Coronary artery (tissue), 2 donors: ENCODE measurements at places on chromosomes 4 and X.

- DNase-seq: no peak
Observed at GRCh38 chr4:106344647-106344970, 24.0 kb downstream of the GIMD1 start.

DNA sequence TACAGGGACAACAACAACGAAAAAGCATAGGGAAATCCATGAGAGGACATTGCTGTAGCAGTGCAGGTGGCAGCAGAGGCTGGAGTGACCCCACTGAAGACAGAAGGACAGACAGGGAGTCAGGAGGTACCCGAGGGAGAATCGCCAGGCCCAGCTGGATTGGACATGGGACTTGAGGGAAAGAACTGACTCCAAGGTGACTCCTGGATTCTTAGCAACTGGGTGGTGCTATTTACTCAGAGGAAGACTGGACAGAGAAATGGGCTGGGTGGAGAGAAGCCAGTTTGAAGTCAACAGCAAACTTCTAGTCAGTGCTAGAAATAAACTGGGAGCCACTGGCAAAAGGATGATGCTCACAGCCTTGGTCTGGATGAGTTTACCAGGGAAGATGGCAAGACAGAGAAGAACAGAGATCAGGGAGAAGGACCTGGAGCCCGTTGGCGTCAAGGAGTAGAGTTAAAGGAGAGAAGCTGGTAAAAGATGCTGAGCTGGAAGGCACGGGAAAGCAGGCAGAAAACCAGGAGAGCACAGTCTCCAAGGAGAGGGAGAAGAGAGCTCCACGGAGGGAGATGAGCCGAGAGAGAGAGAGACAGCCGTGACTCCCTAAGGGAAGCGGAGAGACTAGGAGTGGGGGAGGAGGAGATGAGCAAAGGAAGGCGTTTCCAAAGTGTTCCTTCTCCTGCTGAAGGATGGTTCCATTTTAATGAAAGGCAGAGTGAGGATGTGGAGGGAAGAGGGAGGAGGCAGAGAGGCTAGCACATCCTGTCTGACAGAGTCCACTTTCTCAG lies 119.4 kb downstream of the AFAP1 start:
- no peak for DNase-seq

GRCh38 chrX:38220415-38221390 lies at the start of gene SRPX:
SRPX (minus strand) TSS chrX:38220871; CDS start chrX:38220792, 79 bp downstream.
- no peak for DNase-seq

- no peak for DNase-seq
Observed at GRCh38 chrX:102784550-102784949, 64.0 kb downstream of the GPRASP3 start.

DNA sequence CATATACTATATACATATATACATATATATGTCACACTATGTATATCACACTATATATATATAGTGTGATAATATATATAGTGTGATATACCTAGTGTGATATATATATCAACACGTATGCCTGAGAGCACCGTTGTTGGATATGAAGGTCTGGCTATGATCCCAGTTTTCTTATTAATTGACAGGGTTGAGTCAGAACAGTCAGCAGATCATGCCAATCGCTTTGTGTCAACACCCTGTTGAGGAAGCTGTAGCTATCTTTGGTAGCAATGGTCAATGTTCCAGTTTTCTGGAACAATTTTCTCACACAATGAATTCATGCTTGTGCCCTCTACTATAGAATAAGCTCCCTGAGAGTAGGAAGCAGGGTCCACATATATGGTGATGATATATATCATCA lies 496.0 kb upstream of the AGA start:
- no peak for DNase-seq

GRCh38 chr4:4356106-4357041 lies 30.5 kb upstream of the NSG1 start:
- no peak for DNase-seq

GRCh38 chr4:61555789-61556188 lies 355.7 kb downstream of the ADGRL3 start:
- DNase-seq: no peak

DNA sequence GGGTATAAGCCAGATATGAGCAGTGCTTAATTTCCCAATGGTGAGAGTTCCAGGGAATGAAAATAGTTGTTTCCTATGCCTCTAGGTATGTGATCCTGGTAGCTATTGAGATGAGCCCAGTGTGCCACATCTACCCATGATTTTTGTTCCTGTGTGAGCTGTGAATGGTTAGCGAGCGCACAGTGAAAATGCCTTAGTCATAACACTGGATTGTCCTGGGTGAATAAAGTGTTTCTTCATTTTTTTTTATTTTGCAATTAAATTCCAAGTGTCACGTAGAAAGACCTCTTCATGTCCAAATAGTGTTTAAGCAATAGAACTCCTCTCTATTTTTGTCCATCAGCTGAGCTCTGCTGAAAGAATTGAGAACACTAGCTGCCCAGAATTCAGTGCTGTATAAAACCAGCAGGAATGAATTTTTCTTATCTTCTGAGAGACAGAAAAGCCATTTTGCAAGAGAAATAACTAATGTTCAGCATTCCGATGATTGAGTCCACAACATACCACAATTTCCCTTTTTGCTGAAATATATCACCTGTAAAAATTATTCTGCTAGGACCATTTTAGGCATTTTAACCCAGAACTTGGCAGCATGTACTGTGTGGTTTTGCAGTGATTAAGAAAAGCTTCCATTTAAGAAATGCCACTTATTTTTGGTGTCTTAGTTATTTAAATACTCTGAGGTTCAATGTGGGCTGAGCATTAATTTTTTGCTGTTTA lies 5.6 kb downstream of the MAOA start:
- no peak for DNase-seq

DNA sequence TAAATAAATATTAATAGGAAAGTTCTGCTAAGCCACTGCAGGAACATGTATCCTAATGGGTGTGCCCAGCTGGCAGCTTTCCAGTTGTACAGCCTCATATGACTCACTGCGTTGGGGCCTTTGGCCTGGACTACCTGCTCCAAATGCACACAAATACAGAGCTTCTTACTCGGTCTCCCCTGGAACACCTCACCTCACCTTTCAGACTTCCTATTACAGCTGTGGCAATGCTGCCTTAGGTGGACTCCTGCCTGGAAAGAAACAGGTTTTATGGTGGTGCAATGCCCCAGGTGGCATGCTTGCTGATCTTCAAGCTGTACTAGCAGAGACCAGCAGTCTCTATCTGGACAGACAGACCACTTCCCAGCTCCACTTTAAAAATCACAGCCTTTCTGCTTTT lies 85.7 kb upstream of the EXOC1L start:
- no peak for DNase-seq

- no peak for DNase-seq
Observed at GRCh38 chr4:108359130-108359985, 190.6 kb upstream of the LEF1 start.

DNA sequence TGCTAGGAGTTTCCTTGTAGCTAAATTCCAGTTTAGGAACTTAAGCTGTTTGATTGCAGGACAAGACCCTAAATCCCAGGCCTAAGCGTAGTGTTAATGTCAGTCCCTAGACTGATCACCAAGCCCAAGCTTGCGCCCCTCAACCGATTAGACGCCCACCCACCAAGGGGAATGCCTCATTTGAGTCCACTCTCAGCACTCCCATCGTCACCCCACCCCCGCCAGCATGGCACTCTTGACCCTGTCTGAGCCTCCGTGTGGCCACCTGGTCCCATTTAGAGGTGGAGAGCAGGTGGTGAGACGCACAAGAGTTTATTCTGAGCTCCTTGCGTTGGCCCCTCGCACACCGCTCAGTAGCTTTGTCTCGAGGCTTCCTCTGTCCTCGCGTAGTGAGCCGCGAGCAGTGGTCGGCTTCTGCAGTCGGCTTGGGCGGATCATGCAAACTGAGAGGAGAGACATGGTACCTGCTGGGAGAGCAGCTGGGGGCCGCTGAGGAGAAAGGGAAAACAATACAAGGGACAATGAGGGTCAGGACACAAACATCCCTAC lies 48.5 kb upstream of the ZNF157 start:
- DNase-seq: no peak

GRCh38 chrX:21974011-21974385 lies 33.5 kb downstream of the SMS start:
- DNase-seq: no peak

GRCh38 chr4:17296921-17297890 lies 214.7 kb downstream of the QDPR start:
- DNase-seq: no peak

DNA sequence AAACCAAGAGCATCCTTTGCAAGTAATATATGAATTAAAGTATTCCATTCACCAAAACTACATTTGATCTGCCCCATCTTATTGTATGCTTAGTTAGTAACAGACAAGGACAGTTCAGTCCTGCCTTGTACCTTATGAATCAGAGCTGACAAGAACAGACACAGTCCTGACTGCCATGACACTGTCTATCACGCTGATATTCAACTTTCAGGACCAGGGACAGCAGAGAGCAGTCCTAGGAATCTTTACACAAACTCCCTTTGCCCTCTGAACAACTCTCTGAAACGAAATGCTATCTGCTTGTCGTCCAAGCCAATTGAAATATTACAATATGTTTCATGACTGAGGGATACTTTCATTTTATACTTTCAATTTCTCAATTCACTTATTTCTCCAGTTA lies 268.6 kb upstream of the VCX start:
- no peak for DNase-seq

DNA sequence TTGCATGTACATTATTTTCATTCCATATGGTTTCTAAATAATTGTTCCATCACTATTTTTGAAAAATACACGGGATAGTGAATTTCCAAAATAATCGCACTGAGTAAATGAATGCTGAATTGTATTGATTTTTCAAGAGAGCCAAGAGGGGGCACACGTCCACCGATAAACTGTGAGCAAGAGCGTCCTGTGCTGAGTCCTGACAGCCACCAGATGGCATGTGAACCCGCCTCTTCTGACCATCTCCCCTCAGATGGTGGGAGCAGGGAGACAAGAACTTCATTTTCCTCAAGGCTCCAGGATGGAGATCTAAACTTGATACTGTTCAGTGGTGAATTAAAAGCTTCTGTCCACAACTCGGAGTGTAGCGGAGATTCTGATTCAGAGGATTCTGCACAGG lies 30.6 kb upstream of the IL9R start:
- DNase-seq: no peak

GRCh38 chrX:96176921-96177320 lies 507.7 kb upstream of the DIAPH2 start:
- no peak for DNase-seq

DNA sequence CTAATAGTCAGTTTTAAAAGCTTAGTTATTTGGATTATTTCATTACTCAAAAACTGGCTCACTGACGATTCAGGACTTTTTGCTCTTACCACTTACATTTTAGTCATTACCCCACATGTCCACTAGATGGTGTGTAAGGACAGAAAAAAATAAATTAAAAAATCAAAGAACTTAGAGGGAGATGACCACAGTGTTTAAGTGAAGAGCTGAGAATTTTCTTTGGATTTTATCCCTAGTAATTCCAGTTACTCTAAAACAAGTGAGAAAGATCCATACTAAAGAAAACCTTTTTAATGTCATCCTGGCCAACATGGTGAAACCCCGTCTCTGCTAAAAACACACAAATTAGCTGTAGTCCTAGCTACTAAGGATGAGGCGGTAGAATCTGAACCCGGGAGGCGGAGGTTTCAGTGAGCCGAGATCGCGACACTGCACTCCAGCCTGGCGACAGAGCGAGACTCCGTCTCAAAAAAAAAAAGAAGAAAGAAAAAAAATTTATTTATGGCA lies 26.4 kb upstream of the TMPRSS11B start:
- no peak for DNase-seq

DNA sequence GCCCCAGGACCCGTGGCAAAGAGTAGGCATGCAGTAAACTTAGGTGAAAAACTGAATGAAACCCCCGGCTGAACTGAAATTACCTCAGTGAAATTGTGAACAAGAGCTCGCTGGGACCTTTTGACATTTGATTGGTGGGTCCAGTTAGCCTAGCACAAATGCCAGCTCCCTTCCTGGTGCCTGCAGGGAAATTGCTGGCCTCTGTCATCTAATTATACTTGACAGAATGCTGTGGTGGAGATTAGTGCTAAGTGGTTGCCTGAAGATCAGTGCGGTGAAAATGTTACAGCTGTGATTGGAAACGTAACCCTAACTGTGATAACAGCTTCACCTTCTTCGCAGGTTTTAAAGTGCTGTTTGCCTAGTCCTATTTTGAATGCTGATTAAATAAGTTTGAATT lies 43.0 kb downstream of the ADD1 start:
- no peak for DNase-seq
